ENCODE measurements at places on chromosomes 5 and 9. TPM values are rescaled to one million over a fixed set of nuclear protein-coding genes. Genes with fewer than 3 reads are reported as not detected.
A peak's percentile ranks its signal among the peaks of the same experiment; 100 is the strongest.

ADAMTSL1 gene
- 255 TPM for total RNA-seq

DNA sequence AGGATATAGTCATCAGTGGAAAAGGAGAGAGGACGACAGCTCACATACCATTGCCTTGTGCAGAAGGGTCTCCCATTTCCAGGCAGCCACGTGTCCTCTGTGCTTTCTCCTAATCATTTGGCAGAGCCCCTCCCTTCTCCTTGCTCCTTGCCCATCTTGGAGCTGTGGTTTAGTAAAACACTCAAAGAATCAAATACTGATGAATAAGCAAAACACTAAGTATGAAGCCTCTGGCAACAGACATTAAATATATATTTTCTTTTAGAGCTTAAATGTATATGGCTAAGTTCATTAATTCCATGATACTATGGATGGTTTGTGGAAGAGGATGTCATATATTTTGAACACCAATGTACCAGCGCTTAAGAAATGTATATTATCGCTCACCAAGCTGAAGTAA lies 278.5 kb downstream of the SAXO1 start:
- H3K27me3 ChIP-seq = no peaks in the 10 kb centered on the region
- peaks cover 82% of the 10 kb centered on the region for H3K36me3 ChIP-seq
- H3K4me3 ChIP-seq = no peak overlapping the region
- no peaks in the 10 kb centered on the region for H3K4me1 ChIP-seq

- H3K27ac ChIP-seq = no peak overlapping the region
- no peak overlapping the region for H3K4me3 ChIP-seq
Observed at GRCh38 chr5:174667526-174667925, 56.9 kb upstream of the MSX2 start.

NR2F1 gene
- 17.1 TPM for total RNA-seq

DNA sequence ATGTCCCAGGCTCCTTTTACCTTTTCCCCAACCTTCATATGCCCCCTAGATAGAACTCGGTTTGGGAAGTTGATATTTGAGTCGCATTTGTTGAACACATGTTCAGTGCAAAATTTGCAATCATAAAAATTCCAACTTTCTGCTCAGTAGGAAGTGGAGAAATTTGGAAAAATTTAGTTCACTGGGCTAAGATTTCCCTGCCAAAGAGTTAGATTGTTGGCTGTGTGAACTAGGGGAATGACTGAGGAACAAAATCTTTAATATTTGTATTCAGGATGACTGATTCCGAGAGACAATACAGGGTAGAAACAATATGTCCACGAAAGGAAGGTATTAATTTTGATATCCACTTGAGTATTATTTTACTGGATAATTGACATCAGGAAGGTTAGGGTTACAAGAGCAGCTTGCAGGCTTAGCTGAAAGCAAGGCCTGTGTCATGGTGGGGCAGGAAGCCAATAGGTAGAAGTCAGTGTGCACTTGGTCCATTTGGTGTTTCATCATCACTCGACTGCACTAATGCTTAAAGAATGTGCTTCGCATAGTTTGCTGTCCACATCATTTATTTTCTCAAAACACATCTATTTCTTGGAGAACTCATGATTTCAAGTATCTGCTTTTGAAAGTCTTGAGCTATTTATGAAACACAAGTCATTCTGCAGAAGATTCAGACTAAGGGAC lies 59.4 kb upstream of the GNA14 start:
- no peaks in the 10 kb centered on the region for H3K27me3 ChIP-seq
- no peaks in the 10 kb centered on the region for H3K36me3 ChIP-seq
- H3K4me1 ChIP-seq = peaks cover 33% of the 10 kb centered on the region
- peak overlapping the region; percentile 57 for H3K27ac ChIP-seq
- DNase-seq = peak; percentile 97

FOXI1 gene
- not detected for total RNA-seq
